Nephron progenitor cell (in vitro differentiated cells): ENCODE measurements at places on chromosomes 4 and X.
A peak's percentile ranks its signal among the peaks of the same experiment; 100 is the strongest.

DNA sequence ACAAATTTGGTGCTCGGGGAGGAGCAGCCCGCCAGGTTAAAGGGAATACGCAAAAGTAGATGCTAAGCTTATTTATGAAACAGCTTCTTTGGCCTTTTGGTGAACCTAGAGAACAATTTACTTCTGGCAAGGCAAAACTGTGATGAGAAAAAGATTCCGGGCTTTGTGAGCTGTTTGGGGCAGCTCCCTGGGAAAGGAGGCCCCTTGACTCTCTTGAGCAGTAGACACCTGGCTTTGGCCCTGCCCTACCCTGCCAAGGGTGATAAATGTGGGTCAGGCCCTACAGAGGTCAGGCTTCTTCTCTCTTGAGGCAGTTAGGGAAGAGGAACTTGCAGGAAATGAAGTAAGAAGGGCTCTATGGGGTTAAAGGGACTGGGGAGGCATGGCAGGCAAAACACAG, 509.6 kb downstream of the MID1IP1 start:
- DNase-seq, result peak; percentile 18

GRCh38 chr4:91065117-91065516, 937.9 kb downstream of the CCSER1 start:
- no peak for DNase-seq

DNA sequence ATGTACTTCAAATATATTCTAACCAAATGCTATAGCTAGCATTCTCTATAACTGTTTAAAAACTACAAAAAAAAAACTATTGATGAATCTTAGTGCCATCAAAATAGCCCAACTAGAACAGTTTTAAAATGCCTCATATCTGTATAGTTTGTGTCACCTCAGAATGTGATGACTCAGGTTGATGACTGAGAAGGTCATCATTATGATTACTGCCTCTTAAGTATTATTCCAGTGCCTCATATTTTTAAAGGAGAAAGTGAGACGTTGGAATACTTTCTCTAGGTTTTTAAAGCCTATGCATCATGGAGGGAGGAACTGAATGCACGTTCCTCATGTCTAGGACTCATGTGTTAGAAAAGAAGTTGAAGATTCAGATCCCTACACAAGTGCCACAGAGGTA, 88.2 kb downstream of the TMA16 start:
- no peak for DNase-seq

- no peak for DNase-seq
Measured at GRCh38 chrX:48927736-48928382, 9.0 kb upstream of the PIM2 start.

- no peak for DNase-seq
Measured at GRCh38 chr4:138405466-138405891, 163.3 kb upstream of the SLC7A11 start.

DNA sequence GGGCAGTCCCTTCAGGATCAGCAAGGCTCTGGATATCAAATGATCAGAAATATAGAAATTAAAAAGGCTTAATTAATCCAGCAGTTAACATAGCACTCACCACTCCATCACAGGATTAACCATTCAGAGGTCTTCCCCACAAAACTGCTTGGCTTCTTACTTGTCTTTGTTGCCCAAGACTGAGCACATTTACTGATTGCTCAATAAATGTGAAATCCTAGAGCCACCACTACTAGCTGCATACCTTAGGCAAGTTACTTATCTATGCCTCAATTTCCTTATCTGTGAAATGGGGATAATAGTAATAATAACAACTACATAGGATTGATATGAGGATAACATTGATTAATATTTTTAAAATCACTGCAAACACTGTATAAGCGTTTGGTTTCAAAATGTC, 124.2 kb downstream of the ARHGAP6 start:
- DNase-seq, result no peak

- peak; percentile 92 for DNase-seq
Measured at GRCh38 chrX:2928583-2929434, at the start of gene ARSD. TSS of gene ARSD (minus strand) at chrX:2929339. CDS start at chrX:2929275, 64 bp downstream.

DNA sequence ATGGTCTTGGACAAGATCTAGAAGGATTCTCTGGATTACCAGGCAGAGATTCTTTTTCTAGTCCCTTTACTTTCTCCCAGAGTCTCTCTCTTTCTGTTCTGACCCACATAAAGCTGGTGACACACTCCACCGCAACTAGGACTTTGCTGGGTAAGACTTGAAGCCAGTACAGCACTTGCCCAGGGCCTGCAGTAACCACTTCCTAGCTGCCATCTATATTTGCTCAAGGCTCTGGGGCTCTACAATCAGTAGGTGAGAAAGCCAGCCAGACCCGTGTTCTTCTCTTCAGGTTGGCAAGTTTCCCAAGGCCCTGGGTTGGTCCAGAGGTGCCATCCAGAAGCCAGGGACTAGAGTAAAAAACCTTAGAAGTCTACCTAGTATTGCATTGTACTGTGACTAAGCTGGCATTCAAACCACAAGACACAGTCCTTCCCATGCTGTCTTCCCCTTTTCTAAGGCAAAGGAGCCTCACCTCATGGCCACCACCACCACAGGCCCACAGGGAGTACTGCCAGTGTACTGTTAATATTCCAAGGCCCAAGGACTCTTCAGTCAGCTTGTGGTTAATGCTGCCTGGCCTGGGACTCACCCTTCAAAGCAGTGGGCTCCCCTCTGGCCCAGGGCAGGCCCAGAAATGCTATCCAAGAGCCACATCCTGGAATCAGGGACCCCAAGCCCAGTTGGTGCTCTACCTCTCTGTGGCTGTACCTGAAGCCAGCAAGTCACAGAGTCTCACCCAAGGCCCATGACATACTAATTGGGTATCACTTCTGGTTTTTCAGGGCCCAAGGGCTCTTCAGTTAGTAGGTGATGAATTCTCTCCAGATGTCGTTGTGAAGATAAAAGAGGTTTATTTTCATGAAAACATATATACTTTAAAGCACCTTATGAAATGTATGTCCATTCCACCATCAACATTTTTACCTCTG, 54.7 kb downstream of the CD38 start:
- DNase-seq, result no peak
